ENCODE measurements at places on chromosomes 4 and X. TPM values are rescaled to one million over a fixed set of nuclear protein-coding genes. Genes with fewer than 3 reads are reported as not detected.

The PABPC1L2B gene
- not detected for total RNA-seq

The BMX gene
- not detected for total RNA-seq

The KIF4A gene
- 0.08 TPM for total RNA-seq

GRCh38 chr4:111778543-111778942, 366.7 kb upstream of the FAM241A start:
- H3K36me3 ChIP-seq, result no peaks in the 10 kb centered on the region
- no peak for DNase-seq
- no peaks in the 10 kb centered on the region for H3K4me1 ChIP-seq
- H3K4me3 ChIP-seq, result no peak overlapping the region
- H3K27ac ChIP-seq, result no peak overlapping the region

GRCh38 chr4:76589872-76590797, 155.1 kb downstream of the SHROOM3 start:
- DNase-seq, result no peak
- H3K36me3 ChIP-seq, result no peaks in the 10 kb centered on the region
- no peak overlapping the region for H3K4me3 ChIP-seq
- H3K27me3 ChIP-seq, result peaks cover 19% of the 10 kb centered on the region
- peaks cover 4% of the 10 kb centered on the region for H3K4me1 ChIP-seq

DNA sequence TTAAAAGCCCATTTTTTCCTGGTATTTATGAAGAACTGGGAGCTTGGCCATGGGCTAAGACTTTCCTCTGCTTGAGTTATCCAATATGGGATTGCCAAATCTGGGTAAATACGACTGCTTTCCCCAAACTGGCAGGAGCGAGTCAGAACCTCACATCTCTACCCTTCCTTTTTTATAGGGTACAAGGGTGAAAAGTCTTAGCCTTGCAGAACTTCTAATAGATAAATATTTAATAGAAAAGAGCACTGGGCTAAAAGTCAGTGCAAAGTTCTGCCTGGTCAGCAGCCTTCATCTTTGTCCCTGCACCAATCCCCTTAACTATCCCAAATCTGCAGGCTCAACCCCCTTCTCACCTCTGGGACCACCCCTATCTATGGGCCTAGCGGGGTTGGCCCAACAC, 61.6 kb upstream of the ACSL1 start:
- peaks cover 8% of the 10 kb centered on the region for H3K27me3 ChIP-seq
- no peak overlapping the region for H3K27ac ChIP-seq
- no peaks in the 10 kb centered on the region for H3K36me3 ChIP-seq
- H3K4me3 ChIP-seq, result no peak overlapping the region
- DNase-seq, result no peak

DNA sequence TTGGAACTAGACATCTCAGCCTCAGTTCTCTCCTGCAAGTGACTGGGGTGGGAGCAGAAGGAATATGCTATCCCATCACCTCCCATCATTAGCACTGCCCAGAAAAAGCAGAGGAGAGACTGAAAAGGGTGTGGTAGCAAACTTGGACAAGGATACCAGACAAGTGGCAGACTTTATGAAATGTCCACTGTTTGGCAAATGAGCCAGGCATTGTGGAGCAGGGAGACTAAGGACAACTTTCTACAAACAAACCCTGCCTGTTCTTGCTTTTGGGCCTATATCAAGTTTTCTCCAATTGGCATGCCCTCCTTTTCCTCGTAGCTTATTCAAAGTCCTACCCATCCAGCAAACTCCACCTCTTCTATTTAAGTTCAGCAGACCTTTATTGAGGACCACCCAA, 41.6 kb downstream of the ZCCHC12 start:
- no peak overlapping the region for H3K4me3 ChIP-seq
- DNase-seq, result no peak
- H3K27ac ChIP-seq, result no peak overlapping the region
- H3K36me3 ChIP-seq, result no peaks in the 10 kb centered on the region
- no peaks in the 10 kb centered on the region for H3K4me1 ChIP-seq

GRCh38 chr4:186832906-186833305, 109.2 kb upstream of the FAT1 start:
- H3K27me3 ChIP-seq, result no peaks in the 10 kb centered on the region
- no peak overlapping the region for H3K4me3 ChIP-seq
- no peak overlapping the region for H3K27ac ChIP-seq
- DNase-seq, result no peak

GRCh38 chr4:111689731-111690130, 455.5 kb upstream of the FAM241A start:
- no peak overlapping the region for H3K4me3 ChIP-seq
- no peaks in the 10 kb centered on the region for H3K4me1 ChIP-seq
- no peak for DNase-seq
- H3K27ac ChIP-seq, result no peak overlapping the region

Data from naive thymus-derived CD8-positive, alpha-beta T cell (primary cell).